Activated naive CD4-positive, alpha-beta T cell (primary cell): ENCODE measurements at places on chromosomes 4 and X.

GRCh38 chr4:37687681-37688080 is 1.5 kb upstream of the RELL1 start:
- DNase-seq = no peak

- DNase-seq = no peak
Observed at GRCh38 chrX:23981711-23982110, 45.3 kb downstream of the KLHL15 start.

GRCh38 chr4:138655985-138656384 is 359.6 kb upstream of the NOCT start:
- no peak for DNase-seq

DNA sequence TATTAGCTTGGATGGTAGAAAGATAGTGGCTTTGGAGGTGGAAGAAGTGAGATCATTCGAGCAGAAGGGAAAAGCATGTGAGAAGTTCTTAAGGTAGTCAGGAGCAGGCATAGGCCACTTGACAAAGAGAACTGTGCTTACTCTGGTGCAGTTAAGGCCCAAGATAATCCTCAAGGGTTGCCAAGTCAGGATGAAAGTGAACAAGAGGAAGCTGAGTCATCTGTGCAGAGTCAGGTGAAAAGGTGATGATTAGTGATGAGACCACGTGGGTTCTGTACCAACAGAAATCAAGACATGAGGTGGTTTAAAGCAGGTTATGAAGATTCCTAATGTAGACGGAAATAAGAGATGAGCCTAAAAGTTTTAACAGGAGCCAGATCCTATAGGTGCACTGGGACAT is 369.8 kb downstream of the DTHD1 start:
- no peak for DNase-seq

DNA sequence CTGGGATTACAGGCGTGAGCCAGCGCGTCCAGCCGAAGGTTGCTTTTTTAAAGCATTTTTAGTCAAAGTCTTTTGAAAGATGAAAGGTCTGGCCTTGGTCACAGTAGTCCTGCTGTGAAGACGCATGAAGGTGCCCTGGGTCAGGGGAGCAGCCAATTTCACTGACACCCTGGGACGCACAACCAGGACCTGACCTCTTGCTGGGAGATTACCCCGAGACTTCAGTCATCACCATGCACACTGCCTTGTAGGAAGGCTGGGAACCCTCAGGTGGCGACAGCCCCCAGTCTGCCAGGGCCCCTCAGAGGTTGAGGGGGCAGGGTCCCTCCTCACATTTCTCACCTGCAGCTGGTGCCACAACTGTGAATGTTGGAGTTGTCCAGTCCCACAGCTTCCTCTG is 53.2 kb downstream of the CPLX1 start:
- no peak for DNase-seq

DNA sequence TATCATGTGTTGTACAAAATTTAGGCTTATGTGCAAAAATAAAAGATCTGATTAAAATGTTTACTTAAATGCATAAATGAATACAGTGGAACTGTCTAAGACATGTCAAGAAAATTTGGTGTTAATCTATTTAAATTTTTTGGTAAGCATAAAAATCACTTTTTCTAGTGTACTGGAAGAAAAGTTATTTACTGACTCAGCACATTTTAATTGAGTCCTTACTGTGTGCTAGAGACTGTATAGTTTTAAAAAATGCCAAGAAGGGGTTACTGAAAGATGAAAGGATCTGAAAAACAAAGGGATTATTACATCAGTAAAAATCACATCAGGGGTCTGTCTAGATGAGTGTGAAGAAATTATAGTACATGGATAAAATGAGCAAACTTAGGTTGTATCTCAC is 60.6 kb downstream of the RAPGEF2 start:
- DNase-seq = no peak

- no peak for DNase-seq
Observed at GRCh38 chrX:136141569-136141968, 5.8 kb upstream of the FHL1 start.

GRCh38 chr4:139555705-139556070 is 331 bp downstream of the SETD7 start:
- DNase-seq = no peak

- no peak for DNase-seq
Observed at GRCh38 chr4:138247643-138248042, 5.5 kb upstream of the SLC7A11 start.

GRCh38 chrX:138128027-138128671 is 562.2 kb downstream of the ZIC3 start:
- no peak for DNase-seq

DNA sequence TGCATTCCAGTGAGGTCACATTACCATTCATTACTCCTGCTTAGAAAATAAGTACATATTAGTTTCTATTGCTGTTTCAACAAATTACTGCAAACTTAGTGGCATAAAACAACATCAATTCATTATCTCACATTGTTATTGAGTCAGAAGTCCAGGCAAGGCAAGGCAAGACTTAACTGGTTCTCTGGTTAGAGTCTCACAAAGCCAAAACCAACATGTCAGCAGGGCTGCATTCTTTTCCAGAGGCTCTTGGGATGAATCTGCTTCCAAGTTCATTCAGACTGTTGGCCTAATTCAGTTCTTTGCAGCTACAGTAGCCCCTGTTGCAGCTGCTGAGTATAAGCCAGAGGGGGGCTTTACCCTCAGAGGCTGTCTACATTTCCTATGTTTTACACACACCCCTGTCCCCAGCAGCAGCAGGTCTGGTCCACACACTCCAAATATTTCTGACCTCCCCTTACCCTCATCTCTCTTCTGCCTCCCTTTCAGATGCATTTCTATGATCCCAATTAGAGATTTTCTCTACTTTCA is 892.1 kb upstream of the EPHA5 start:
- no peak for DNase-seq

GRCh38 chr4:119725011-119725410 is 96.4 kb upstream of the PDE5A start:
- no peak for DNase-seq

- DNase-seq = no peak
Observed at GRCh38 chrX:10485326-10485725, 135.1 kb downstream of the MID1 start.

DNA sequence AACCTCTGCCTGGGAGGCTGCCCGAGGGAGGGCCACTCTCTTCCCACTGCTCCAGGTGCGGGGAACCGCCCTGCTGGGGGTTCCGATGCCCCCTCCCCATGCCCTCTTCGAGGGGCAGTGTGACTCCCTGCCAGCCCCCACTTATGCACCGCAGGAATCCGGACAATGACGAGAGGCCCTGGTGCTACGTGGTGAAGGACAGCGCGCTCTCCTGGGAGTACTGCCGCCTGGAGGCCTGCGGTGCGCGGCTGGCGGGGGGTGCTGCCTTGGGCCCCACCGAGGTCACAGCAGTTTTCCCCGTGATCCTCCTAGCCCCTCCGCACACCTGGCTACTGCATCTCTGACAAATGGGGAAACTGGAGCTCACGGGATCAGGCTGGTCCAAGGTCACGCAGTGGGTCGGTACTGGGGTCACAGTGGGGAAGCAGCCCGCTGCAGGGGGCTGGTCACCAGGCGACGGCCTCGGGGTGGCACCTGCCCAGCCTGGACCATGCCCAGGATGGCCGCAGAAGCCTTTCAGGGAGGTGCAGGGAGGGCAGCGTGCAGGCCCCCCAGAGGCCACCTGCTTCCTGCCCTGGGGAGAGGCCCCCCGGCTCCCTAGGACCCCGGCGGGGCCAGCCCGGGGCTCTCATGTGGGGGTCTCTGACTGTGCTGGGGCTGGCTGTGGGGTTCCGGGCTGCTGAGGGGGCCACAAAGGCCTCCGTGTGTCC is 3.5 kb downstream of the HGFAC start:
- no peak for DNase-seq

DNA sequence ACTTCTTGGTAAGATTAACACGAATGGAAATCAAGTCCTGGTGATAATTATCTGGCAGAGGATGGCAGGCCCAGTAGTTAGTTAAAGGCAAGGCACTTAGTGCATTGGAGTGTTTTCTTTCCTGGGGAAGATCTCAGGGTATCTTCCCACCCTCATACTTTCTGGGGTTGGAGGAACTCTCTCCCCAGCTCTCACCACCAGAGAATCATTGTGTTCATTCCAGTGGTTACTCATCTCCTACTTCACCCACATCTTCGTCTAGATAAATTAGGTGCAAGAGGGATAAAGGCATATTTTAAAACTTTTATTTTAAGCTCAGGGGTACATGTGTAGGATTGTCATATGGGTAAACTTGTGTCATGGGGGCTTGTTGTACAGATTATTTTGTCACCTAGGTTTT is 67.5 kb upstream of the SH3RF1 start:
- DNase-seq = no peak

DNA sequence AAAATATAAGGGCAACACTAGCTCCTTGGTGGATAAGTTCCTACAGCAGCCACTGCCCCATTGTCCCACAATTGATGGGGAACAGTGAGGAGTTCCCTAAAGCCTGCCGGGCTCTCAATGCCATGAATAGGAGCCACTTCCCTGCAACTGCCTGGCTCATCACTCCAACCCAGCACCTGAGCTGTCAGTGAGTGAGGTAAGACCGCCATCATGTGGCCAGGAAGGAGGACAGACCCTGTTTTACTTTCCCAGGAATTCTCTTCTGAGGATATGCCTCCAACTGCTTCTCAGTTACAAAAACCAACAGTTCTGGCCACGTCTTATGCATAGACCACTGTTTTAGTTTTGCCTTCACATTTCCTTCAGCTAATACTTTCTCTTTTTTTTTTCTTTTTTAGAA is 45.5 kb downstream of the SRPX start:
- DNase-seq = no peak

GRCh38 chr4:177177541-177178081 is 132.1 kb upstream of the NEIL3 start:
- no peak for DNase-seq

DNA sequence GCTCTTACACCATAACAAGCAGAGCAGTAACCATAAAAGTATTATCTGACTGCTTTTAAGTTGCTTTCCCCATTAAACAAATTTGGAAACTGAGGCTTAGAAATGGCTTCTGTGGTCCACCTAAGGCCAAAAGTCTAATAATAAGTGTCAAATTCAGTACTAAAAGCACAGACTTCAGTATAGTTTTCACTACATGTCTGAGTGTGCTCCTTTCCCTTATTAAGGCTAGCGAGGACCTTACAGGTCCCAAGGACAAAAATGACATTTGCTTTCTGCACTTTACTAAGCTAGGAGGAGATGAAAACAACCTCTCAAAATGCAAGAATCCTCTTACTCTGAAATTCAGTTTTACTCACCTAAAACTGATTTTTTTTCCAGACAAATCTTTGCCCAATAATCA is 127.2 kb downstream of the ENOX2 start:
- no peak for DNase-seq

- no peak for DNase-seq
Observed at GRCh38 chrX:155027509-155028066, 944 bp downstream of the FUNDC2 start.

DNA sequence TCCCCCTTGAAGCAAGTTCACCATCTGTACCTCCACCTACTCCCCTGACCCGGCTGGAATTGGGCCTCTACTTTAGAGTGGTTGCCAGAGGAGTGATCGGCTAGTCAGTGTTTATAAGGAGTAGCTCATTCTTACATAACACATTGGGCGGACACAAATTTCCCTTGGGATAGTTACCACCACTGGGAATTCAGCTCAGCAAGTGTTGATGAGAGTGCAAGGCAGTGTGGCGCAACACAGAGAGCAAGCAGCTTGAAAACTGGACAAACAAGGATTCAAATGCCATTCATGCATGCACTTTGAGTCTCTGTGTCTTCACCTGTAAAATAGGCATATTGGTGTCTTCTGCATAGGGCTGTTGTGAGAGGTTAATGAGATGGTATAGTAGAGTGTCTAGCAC is 92.7 kb downstream of the STK32B start:
- DNase-seq = no peak

GRCh38 chr4:163976588-163976987 is 482.1 kb downstream of the TMA16 start:
- no peak for DNase-seq

DNA sequence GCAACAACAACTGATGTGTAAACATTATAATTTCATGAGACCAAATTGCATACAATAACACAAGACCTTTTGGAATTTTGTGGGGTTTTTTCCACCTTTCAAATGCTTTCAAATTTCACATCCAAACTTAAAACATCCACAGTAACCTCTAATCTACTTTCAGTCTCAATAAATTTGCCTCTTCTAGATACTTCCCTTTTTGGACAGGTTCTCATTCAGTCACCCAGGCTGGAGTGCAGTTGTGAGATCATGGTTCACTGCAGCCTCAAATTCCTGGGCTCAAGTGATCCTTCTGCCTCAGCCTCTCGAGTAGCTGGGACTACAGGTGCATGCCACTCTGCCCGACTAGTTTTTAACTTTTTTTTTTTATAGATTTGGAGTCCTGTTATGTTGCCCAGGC is 556.6 kb downstream of the NLGN4X start:
- no peak for DNase-seq

- no peak for DNase-seq
Observed at GRCh38 chr4:185190306-185190856, 13.4 kb downstream of the CFAP97 start.

GRCh38 chr4:110088670-110089069 is 109.7 kb downstream of the ELOVL6 start:
- DNase-seq = no peak

GRCh38 chr4:23174179-23174578 is 481.4 kb downstream of the GBA3 start:
- DNase-seq = no peak

DNA sequence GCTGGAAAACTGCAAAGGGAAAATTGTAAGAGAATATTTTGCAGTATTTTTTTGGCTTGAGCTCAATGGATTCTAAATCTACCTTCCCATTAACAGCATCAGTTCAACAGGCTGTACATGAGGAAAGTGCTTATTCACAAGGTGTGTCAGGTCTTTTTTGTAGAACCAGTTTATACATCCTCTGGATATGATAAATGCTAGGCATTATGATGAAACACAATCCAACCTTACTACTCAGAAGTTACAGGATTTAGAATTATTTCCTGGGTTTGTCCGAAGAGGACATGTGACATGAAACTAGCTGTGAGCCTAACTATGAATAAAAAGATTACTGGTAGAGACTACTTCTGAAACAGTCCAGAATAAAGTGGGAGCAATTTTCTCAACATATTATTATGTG is 49.5 kb downstream of the ATXN3L start:
- DNase-seq = no peak

DNA sequence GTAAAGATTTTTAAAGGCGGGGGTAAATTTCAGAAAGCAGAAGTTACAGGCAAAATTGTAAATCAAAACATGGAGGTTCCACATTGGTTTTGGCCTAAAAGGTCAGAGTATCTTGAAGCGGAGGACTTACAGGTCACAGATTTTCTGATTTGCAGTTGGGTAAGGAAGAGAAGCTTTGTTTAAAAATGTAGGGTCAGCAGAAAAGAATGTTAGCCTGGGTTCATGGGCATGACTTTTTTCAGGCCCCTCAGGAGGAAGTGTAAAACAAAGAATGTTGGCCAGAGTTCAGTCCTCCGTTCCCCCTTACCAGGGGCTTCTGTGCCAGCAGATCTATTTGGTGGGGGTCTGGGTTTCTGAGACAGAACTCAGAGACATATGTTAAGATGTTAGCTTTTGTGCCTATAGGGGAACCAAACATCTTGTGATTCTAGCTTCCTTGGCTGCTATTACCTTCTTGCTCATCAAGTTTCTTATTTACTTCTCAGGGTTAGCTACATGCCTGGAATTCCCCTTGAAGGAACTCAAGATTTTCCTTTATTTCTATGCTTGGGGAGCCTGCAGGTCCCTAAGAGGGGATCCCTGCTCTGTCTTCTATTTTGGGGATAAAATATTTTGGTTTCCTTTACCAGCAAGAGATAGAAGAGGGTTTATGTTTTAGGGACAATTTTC is 160.3 kb downstream of the ANK2 start:
- DNase-seq = no peak
